ENCODE measurements at places on chromosomes 13 and 19.
A peak's percentile ranks its signal among the peaks of the same experiment; 100 is the strongest.

- no peak for DNase-seq
Measured at GRCh38 chr13:73781384-73781783, 352.8 kb downstream of the KLF12 start.

- no peak for DNase-seq
Measured at GRCh38 chr13:60491531-60491930, 94.5 kb downstream of the TDRD3 start.

DNA sequence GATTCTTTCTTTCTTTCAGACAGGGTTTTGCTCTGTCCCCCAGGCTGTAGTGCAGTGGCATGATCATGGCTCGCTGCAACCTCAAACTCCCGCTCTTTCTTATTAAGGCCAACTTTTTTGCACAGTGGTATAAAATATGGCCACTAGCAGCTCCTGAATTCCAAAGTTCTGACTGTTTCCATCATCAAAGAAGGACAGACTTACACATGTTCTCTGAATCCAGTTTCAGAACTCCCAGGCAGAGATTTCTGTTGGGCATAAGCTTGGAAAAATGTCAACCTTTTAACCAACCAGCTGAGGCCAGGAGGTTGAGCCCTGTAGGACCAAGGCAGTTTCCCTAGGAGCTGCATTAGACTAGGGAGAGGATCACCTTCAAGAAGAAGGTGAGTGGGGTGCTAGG is 184.1 kb downstream of the HS6ST3 start:
- no peak for DNase-seq

GRCh38 chr19:16142032-16142580 is 1.4 kb upstream of the HSH2D start:
- no peak for DNase-seq

DNA sequence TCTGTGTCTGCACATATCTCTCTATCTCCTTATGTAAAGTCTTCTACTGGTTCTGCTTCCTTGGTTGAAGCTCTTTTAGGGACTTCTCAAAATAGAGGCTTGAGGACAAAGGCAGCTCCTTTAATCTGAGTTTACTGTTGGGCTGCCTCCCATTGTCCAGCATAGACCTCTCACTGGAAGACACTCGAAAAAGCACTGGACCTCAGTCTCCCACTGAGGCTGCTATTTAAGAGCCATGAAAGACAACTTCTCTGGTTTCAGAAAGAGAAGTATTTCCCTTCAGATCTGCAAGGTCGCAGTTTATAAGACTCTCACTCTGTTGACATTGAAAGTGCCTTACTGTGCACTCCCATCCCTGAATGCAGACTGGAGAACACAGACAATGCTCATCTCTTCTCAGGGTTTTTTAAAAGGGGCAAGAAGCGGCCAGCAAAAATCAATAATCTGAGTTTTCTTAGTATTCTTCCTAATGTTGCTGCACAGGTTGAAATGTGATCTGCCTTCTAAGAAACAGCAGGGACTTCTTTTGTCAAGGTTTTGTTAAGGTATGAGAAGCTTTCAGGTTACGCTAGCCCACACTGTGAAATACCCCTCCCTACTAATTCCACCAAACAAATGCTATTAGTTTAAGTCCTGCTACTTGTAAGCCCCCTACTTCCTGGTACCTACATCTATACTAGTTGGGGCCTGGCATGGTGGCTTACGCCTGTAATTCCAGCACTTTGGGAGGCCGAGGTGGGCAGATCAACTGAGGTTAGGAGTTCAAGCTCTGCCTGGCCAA is 450.0 kb upstream of the SLC10A2 start:
- DNase-seq, result peak; percentile 19

- DNase-seq, result no peak
Measured at GRCh38 chr13:98766697-98767096, 14.2 kb upstream of the SLC15A1 start.

All from NCI-H2227 treated with DMSO at 0.1 percent for 48 hours (cell line).